Mononuclear cell (primary cell): ENCODE measurements at places on chromosomes 5 and 9. TPM values are rescaled to one million over a fixed set of nuclear protein-coding genes. Genes with fewer than 3 reads are reported as not detected.

LURAP1L gene
- 0.10 TPM for total RNA-seq

SPINK7 gene
- not detected for total RNA-seq

TRPM3 gene
- total RNA-seq, result not detected

MARVELD2 gene
- total RNA-seq, result 0.10 TPM

CER1 gene
- not detected for total RNA-seq

SHLD3 gene
- 35.8 TPM for total RNA-seq
